ENCODE measurements at places on chromosomes 12 and 14. TPM values are rescaled to one million over a fixed set of nuclear protein-coding genes. Genes with fewer than 3 reads are reported as not detected.

DNA sequence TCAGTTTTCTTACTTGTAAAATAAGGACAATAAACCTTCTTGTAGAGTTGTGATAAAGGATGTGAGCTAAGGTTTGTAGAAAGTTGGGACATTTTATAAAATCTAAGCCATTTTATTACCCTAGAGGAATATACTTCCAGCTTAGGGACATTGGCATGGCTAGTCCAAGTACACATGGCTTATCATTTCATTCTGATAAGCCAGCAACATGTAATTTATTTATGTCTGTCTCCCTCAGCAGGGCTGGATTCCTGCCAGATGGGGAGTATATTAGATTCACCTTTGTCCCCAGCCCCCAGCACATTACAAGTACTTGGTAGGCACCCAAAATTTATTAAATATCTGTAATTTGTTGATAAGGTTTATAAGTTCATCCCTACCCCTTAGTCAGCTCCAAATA lies 6.3 kb upstream of the ATG14 start:
- no peaks in the 10 kb centered on the region for H3K36me3 ChIP-seq
- no peaks in the 10 kb centered on the region for H3K27me3 ChIP-seq
- H3K4me3 ChIP-seq, result no peak overlapping the region
- H3K4me1 ChIP-seq, result no peaks in the 10 kb centered on the region

DNA sequence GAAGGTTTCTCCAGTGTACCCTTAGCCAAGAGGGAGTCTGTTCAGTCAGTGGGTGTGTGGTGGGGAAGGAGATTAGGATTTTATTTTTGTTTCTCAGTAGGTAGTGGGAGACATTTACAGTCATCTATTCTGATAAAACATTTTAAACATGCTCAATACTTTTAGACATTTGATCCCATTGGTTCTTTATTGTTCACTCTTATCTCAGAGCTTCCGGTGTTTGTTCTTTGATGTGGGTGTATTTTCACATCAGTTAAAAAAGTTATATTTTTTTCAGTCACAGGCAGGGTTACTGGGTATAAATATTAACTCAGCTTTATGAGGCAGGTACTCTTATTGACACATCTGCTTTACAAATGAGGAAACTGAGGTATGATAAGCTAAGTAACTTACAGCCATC lies 43.3 kb upstream of the LRRK2 start:
- no peak overlapping the region for H3K4me3 ChIP-seq
- H3K27me3 ChIP-seq, result no peaks in the 10 kb centered on the region
- H3K4me1 ChIP-seq, result peaks cover 5% of the 10 kb centered on the region
- no peaks in the 10 kb centered on the region for H3K36me3 ChIP-seq
- H3K27ac ChIP-seq, result no peak overlapping the region

GRCh38 chr14:51806026-51807023 lies 54.1 kb upstream of the GNG2 start:
- H3K4me1 ChIP-seq, result no peaks in the 10 kb centered on the region
- H3K36me3 ChIP-seq, result no peaks in the 10 kb centered on the region
- H3K4me3 ChIP-seq, result no peak overlapping the region
- no peak overlapping the region for H3K27ac ChIP-seq
- peaks cover 2% of the 10 kb centered on the region for H3K27me3 ChIP-seq

DNA sequence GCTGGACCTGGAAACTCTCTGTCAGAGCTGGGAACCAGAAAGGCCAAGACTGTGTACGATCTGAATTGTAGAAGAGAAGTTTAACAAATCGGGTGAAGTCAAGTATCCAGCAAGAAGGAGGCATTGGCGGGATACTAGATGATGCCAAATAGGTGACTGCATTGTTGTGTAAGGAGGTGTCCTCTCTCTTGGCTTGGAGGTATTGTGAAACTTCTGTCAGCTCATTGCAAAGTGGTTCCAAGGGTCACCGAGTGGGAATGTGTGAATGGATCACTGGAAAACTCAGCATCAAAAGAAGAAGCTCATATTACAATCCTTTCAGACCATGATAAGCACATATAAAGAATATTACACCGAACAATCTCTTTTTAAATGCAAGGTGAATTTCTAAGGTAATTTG lies 11.7 kb downstream of the NAV3 start:
- no peaks in the 10 kb centered on the region for H3K36me3 ChIP-seq
- DNase-seq, result no peak
- no peaks in the 10 kb centered on the region for H3K27me3 ChIP-seq
- no peak overlapping the region for H3K4me3 ChIP-seq
- no peak overlapping the region for H3K27ac ChIP-seq
- H3K4me1 ChIP-seq, result no peaks in the 10 kb centered on the region

- DNase-seq, result peak; percentile 24
- no peaks in the 10 kb centered on the region for H3K27me3 ChIP-seq
- no peak overlapping the region for H3K4me3 ChIP-seq
- peaks cover 25% of the 10 kb centered on the region for H3K36me3 ChIP-seq
- peaks cover 41% of the 10 kb centered on the region for H3K4me1 ChIP-seq
These were observed 22.3 kb upstream of the MGP start for GRCh38 chr12:14907953-14908352.

DNA sequence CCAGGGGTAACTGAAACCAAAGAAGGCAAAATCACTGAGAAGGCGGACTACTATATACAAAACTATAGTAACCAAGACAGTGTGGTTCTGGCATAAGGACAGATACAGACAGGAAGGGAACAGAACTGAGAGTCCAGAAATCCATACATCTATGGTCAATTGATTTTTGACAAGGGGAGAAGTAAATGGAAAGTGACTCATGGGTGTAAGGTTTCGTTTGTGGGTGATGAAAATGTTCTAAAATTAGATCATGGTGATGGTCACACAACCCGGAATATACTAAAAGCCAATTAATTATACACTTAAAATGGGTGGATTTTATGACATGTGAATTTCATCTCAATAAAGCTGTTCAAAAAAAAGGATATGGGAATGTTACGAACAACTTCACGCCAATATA lies 18.7 kb downstream of the ANGEL1 start:
- H3K36me3 ChIP-seq, result peaks cover 37% of the 10 kb centered on the region
- H3K27ac ChIP-seq, result no peak overlapping the region
- no peak for DNase-seq
- no peak overlapping the region for H3K4me3 ChIP-seq
- H3K4me1 ChIP-seq, result no peaks in the 10 kb centered on the region
- no peaks in the 10 kb centered on the region for H3K27me3 ChIP-seq

DNA sequence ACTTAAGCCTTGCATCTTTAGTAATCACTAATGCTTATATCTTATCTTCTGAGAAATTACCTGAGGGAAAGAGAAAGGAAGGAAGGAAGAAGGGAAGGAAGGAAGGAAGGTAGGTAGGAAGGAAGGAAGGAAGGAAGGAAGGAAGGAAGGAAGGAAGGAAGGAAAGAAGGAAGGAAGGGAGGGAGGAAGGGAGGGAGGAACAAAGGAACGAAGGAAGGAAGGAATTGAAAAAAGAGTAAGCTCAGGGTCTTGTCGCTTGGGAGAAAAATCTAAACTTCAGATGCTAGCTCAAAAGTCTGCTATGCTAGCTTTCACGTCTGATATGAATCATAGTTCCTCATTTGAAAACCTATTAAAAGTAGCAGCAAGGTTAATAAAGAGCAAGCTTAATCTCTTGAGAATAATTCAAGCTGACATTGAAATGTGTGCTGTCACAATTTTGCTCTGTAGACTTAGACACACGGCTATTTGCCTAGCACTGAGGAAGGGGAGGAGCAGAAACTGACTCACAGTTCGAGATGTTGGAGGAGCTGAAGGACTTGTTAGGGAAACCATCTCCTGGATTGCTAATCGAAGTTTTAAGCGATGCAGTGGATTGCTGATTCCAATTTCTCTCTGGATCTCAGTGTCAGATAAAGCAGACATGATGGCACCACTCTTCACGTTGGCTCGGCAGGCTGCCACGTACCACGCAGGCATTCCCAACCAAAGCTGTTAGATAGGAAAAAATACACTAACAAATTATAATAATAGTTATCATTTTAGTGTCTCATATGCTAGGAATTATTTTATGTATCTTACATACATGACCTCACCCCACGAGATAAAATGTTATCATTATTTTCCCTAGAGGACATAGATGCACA lies 216.7 kb downstream of the ACSS3 start:
- H3K4me1 ChIP-seq, result no peaks in the 10 kb centered on the region
- no peak for DNase-seq
- no peaks in the 10 kb centered on the region for H3K36me3 ChIP-seq
- H3K27ac ChIP-seq, result no peak overlapping the region
- H3K4me3 ChIP-seq, result no peak overlapping the region

- DNase-seq, result no peak
- no peaks in the 10 kb centered on the region for H3K27me3 ChIP-seq
- H3K4me1 ChIP-seq, result no peaks in the 10 kb centered on the region
- H3K4me3 ChIP-seq, result no peak overlapping the region
- H3K27ac ChIP-seq, result no peak overlapping the region
These were observed 957.9 kb upstream of the USP15 start for GRCh38 chr12:61302282-61302681.

DNA sequence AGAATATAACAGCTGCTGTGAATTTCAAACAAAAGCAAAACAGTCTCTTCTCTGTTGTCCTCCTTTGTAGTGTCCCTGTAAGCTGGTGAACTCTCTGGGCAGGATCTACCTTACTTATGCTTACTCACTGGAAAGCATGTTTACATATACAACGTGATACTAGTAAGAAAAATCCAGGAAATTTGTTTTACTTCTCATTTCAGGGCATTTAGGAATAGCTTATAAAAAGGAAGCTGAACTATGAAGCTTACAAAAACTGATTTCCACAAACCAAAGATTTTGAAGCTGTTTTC lies 311.0 kb downstream of the NOVA1 start:
- no peak for DNase-seq
- H3K27me3 ChIP-seq, result no peaks in the 10 kb centered on the region
- no peaks in the 10 kb centered on the region for H3K36me3 ChIP-seq
- H3K4me1 ChIP-seq, result no peaks in the 10 kb centered on the region

- no peak overlapping the region for H3K27ac ChIP-seq
- no peaks in the 10 kb centered on the region for H3K36me3 ChIP-seq
- H3K4me3 ChIP-seq, result no peak overlapping the region
- DNase-seq, result no peak
These were observed 13.9 kb upstream of the RPH3A start for GRCh38 chr12:112777387-112778310.

DNA sequence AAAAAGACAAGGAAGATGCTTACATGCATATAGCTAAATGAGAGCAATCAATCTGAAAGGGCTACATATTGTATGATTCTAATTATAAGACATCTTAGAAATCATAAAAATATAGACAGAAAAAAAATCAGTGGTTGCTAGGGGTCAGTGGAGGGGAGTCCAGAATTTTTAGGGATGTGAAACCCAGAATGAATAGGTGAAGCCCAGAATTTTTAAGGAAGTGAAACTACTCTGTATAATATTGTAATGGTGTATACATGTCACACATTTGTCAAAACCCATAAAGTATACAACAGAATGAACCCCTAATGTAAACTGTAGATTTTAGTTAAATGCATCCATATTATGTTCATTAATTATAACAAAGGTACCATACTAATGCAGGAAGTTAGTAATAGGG lies 713.2 kb downstream of the FLRT2 start:
- no peak overlapping the region for H3K27ac ChIP-seq
- no peaks in the 10 kb centered on the region for H3K4me1 ChIP-seq
- H3K27me3 ChIP-seq, result no peaks in the 10 kb centered on the region
- DNase-seq, result no peak
- H3K36me3 ChIP-seq, result no peaks in the 10 kb centered on the region

DNA sequence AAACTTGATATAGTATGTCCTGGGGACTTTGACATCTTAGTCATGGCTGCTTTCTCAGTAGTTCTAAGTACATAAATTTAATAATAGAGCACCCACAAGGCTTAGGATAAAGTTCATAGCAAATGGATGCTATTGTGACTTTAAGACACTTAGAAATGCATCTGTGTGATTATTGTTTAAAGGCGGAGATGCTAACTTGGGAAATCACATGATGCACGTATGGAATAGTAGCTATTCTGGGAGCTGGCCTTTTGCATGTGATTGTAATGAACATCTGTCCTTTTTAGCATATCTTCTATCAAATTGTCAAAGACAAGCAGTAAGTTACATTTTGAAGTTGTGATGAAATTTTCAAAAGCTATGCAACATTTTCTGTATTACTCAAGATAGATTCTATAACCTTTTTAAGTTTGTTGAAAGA lies 46.7 kb upstream of the ATP2A2 start:
- H3K36me3 ChIP-seq, result no peaks in the 10 kb centered on the region
- no peak for DNase-seq
- H3K4me3 ChIP-seq, result no peak overlapping the region

GRCh38 chr12:105554223-105554678 lies 223.8 kb downstream of the C12orf75 start:
- H3K4me3 ChIP-seq, result no peak overlapping the region
- DNase-seq, result no peak
- no peaks in the 10 kb centered on the region for H3K36me3 ChIP-seq
- peaks cover 2% of the 10 kb centered on the region for H3K27me3 ChIP-seq
- no peaks in the 10 kb centered on the region for H3K4me1 ChIP-seq
- no peak overlapping the region for H3K27ac ChIP-seq

DNA sequence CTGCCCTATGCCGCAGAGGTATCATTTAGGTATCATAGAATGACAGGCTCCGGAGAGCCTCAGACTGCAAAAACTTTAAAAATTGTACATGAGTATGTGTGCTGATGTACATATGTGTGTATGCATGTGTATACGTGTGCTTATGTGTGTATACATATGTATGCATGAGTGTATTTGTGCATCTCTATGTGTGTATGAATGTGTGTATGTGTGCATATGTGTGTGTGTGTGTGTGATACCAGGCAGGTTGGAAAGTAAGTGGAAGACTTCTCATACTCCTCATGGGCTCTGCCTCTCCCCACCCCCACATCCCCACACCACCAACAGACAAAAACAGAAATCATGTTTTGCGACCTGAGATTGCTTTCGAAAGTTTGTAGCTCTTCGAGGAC lies 621 bp upstream of the TMEM117 start:
- DNase-seq, result no peak
- no peaks in the 10 kb centered on the region for H3K36me3 ChIP-seq
- peak overlapping the region; percentile 83 for H3K27ac ChIP-seq
- peak overlapping the region; percentile 80 for H3K4me3 ChIP-seq

DNA sequence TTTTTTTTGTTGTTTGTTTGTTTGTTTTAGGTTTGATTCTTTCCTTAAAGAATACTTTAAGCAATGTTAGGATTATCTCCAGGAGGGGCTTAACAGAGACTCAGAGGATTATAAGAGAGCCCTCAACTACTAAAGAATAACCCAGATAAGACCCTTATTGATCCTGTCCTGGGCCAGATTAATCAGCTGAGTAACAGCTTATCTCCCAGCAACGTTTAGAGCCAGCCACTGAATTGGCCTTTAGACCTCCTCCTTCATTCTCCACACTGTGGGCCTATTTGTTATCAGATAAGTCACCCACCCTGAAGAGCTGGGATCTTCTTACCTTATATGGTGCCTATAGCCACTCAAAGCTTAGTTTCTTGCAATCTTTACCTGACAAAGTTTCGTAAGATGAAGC lies 71.1 kb downstream of the FIGNL2 start:
- no peak for DNase-seq
- no peaks in the 10 kb centered on the region for H3K4me1 ChIP-seq
- no peak overlapping the region for H3K4me3 ChIP-seq

GRCh38 chr12:51639361-51639760 lies 48.3 kb downstream of the SCN8A start:
- H3K4me1 ChIP-seq, result no peaks in the 10 kb centered on the region
- H3K36me3 ChIP-seq, result no peaks in the 10 kb centered on the region
- peak; percentile 38 for DNase-seq
- peaks cover 3% of the 10 kb centered on the region for H3K27me3 ChIP-seq
- H3K4me3 ChIP-seq, result no peak overlapping the region

Gene KRT85
- total RNA-seq, result not detected

Gene SLCO1B3
- not detected for total RNA-seq

Gene IGFBP6
- 2.4 TPM for total RNA-seq

Gene OR11H6
- not detected for total RNA-seq

Gene LHX5
- not detected for total RNA-seq

Gene PRICKLE1
- total RNA-seq, result 0.30 TPM

Gene PKP2
- total RNA-seq, result 0.30 TPM

Gene CMTM5
- not detected for total RNA-seq

All from activated CD4-positive, alpha-beta T cell treated with anti-CD3 and anti-CD28 coated beads for 36 hours (primary cell).